Transverse colon (tissue), 4 donors: ENCODE measurements at places on chromosomes 13 and 19. TPM values are rescaled to one million over a fixed set of nuclear protein-coding genes. Genes with fewer than 3 reads are reported as not detected.

DNA sequence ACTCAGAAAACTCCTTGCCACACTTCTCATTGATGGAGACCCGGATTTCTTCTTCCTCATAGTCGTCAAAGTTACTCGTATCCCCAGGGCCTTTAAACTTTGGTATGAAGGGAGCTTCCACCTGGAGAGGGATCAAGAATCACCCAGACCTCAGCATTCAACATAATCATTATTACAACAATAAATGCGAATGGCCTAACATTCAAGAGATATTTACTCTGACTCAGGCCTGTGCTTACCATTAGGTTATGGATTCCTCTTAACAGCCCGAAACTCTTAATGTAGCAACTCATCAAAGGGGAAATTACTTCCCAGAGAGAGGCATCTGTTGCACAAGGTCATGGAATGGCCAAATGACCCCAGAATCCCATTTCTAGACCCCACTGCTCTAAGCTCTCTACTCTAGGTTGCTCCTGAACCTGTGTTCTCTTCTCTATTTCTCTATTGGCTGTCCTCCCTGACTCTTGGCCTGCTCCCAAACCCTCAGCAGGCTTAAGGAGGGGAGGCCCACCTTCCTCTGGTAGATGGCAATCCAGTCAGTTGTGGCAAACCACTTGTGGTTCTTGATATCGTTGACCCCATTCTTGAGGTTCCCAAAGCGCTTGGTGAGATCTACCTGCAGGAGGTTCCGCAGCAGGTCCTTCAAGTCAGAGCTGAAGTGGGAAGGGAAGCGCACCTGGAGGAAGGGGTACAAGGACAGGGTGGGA lies 2.7 kb upstream of the SAMD1 start:
- no peak overlapping the region for H3K4me3 ChIP-seq
- no peak for DNase-seq
- peaks cover 20% of the 10 kb centered on the region for H3K4me1 ChIP-seq

- no peaks in the 10 kb centered on the region for H3K27me3 ChIP-seq
- H3K27ac ChIP-seq = no peak overlapping the region
- H3K4me1 ChIP-seq = no peaks in the 10 kb centered on the region
- no peaks in the 10 kb centered on the region for H3K36me3 ChIP-seq
Observed at GRCh38 chr13:109897988-109898624, 111.7 kb upstream of the IRS2 start.

GRCh38 chr13:51815848-51816247 lies 11.9 kb upstream of the DHRS12 start:
- no peaks in the 10 kb centered on the region for H3K27me3 ChIP-seq
- no peak overlapping the region for H3K27ac ChIP-seq
- H3K36me3 ChIP-seq = no peaks in the 10 kb centered on the region

- no peaks in the 10 kb centered on the region for H3K4me1 ChIP-seq
- H3K36me3 ChIP-seq = no peaks in the 10 kb centered on the region
- H3K27me3 ChIP-seq = no peaks in the 10 kb centered on the region
- DNase-seq = no peak
- no peak overlapping the region for H3K4me3 ChIP-seq
- H3K27ac ChIP-seq = no peak overlapping the region
Observed at GRCh38 chr19:31629579-31630363, 280.5 kb upstream of the TSHZ3 start.

DNA sequence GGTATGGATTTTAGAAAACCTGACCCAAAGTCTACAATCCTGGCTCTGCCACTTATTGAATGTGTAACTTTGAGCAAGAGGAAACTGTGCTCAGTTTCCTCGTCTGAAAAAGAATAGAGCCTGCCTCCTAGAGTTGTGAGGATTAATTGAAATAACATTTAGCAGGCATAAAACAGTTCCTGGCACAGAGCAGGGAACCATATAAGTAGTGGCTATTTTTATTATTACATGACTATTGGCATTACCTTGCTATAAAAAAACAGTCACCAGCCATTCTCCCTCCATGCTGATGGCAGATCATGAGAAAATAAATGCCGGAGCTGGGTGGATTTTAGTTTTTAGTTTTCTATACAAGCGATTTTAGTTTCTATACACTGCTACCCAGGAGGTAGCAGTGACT lies 5.8 kb downstream of the DOCK9 start:
- H3K36me3 ChIP-seq = no peaks in the 10 kb centered on the region
- H3K4me1 ChIP-seq = peaks cover 36% of the 10 kb centered on the region
- no peak overlapping the region for H3K4me3 ChIP-seq
- H3K27me3 ChIP-seq = no peaks in the 10 kb centered on the region

KLK2 gene
- 3.8 TPM for total RNA-seq

SIGLEC5 gene
- 1.1 TPM for total RNA-seq

- H3K27ac ChIP-seq = peak overlapping the region; percentile 97
- no peaks in the 10 kb centered on the region for H3K27me3 ChIP-seq
- H3K36me3 ChIP-seq = no peaks in the 10 kb centered on the region
- peak overlapping the region; percentile 75 for H3K4me3 ChIP-seq
- no peak for DNase-seq
Observed at GRCh38 chr13:110559986-110560385, 1.5 kb downstream of the RAB20 start.

DNA sequence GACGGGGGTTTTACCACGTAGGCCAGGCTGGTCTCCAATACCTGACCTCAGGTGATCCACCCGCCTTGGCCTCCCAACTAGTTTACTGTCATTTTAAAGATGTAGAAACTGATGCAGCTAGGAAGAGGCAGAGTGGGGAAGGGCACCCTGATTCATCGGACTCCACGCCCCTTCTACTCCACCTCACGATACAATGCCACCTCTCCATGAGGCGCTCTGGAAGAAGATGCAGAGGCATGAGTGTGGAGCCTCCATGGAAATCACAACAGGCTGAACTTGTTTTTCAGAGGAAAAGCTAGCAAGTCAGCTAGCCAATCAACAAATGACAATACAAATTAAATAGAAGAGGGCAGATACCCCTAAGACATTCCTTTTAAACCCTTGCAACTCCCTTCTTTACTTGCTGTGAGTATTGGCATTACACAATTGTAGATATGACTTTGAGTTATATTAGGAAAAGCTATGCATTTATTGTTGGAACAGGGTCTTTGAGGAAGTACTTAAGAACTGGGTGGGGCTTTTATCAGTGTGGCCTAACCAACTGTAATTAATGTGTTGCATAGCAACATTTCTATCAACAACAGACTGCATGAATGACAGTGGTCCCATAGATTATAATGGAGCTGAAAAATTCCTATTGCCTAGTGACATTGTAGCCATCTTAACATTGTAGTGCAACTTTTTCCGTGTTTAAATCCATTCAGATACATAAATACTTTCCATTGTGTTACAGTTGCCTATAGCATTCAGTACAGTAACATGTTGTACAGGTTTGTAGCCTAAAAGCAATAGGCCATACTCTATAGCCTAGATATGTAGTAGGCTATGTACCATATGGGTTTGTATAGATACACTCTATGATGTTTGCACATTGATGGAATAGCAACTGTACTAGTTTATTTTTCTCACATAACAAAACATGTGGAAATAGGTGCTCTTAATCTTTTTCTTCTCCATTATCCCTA lies 17.6 kb downstream of the WDFY2 start:
- no peak overlapping the region for H3K27ac ChIP-seq
- no peak overlapping the region for H3K4me3 ChIP-seq
- no peaks in the 10 kb centered on the region for H3K36me3 ChIP-seq
- H3K27me3 ChIP-seq = no peaks in the 10 kb centered on the region
- DNase-seq = no peak
- H3K4me1 ChIP-seq = no peaks in the 10 kb centered on the region

CEACAM1 gene
- total RNA-seq = 835 TPM

GRCh38 chr13:36530050-36530789 lies 97.9 kb downstream of the CCNA1 start:
- H3K4me1 ChIP-seq = no peaks in the 10 kb centered on the region
- DNase-seq = no peak
- no peak overlapping the region for H3K4me3 ChIP-seq
- no peaks in the 10 kb centered on the region for H3K36me3 ChIP-seq

- no peaks in the 10 kb centered on the region for H3K4me1 ChIP-seq
- peaks cover 6% of the 10 kb centered on the region for H3K36me3 ChIP-seq
- no peak for DNase-seq
- H3K27ac ChIP-seq = no peak overlapping the region
- H3K4me3 ChIP-seq = no peak overlapping the region
Observed at GRCh38 chr13:100534147-100534843, 54.3 kb downstream of the GGACT start.

GRCh38 chr19:19460258-19460731 lies 54.8 kb downstream of the GATAD2A start:
- H3K27me3 ChIP-seq = no peaks in the 10 kb centered on the region
- H3K4me1 ChIP-seq = peaks cover 64% of the 10 kb centered on the region
- no peak for DNase-seq
- H3K27ac ChIP-seq = peak overlapping the region; percentile 74

AMH gene
- 1.1 TPM for total RNA-seq

DNA sequence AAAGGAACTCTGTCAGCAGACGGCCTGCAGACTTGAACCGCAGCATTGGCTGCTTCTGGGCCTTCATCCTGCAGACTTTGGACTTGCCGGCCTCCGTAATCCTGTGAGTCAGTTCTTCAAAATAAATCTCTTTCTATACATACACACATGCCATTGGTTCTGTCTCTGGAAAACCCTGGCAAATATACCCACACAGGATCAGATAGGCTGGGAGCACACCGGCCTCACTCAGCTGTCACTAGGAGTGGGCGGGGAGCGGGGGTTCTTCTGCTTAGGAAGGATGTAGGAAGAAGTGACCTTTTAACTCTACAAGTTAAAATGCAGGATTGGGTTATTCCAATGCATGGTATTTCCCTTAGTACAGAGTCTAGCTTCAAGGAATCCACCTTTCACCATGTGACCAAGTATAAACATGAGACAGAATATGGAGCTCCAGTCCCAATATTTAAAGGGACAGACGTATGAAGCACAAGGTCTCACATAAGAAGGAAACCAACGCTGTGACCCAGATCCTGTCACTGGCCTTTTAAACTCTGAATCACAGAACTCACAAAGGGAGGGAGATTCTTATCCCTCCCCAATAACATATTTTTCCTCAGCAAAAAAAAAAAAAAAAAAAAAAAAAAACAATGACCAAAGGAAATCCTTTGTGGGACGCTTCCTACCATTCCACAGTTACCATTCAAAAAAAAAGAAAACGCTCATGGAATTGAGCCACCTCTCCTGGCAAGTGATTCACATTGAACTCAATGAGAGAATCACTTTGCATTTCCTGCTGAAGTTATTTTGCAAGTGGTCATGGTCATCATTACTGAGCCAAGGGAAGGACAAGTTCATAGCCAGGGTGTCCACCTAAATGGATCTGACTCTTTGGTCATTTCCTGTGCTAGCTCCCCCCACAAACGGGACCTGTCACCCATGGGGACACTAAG lies 352.9 kb downstream of the FOXO1 start:
- H3K36me3 ChIP-seq = no peaks in the 10 kb centered on the region
- no peaks in the 10 kb centered on the region for H3K4me1 ChIP-seq
- H3K27ac ChIP-seq = no peak overlapping the region
- no peaks in the 10 kb centered on the region for H3K27me3 ChIP-seq
- no peak for DNase-seq

ZNF284 gene
- 3.2 TPM for total RNA-seq

DNA sequence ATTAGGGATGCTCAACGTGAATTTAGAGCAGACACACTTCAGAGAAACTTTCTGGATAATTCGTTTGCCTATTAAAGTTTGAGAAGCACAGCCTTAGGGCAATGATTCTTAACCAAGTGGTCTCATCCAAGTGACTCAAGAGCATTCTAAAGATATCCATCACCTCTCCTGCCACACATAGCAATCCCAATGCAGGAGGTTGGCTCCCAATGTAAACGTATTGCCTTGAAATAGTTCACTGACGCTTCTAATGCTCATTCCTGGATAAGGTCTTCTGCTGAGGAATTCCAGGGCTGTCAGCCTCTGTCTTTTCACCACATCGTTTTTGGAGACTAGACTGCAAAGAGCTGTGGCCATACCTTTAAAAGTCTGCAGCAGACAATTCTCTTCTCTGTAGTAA lies 279.8 kb upstream of the DACH1 start:
- no peaks in the 10 kb centered on the region for H3K36me3 ChIP-seq
- no peak for DNase-seq
- no peak overlapping the region for H3K27ac ChIP-seq
- H3K4me3 ChIP-seq = no peak overlapping the region
- no peaks in the 10 kb centered on the region for H3K4me1 ChIP-seq

DNA sequence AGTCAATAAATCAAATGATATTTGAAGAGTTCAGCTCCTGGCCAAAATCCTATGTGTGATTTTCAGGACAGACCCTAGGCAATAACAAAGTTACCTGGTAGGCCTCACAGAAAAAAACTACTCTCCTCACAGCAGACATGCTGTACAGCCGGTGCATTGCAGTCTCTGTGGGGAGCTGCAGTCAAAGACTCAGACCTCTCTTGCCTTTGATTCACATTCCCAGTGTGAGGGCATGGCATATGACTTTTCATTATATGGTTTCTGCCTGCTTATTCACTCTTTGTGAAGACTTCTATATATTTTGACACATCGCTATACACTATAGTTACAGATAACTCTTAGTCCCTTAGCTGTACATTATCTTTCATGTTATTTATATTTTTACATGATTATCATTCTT lies 2684.3 kb upstream of the PCDH20 start:
- H3K36me3 ChIP-seq = no peaks in the 10 kb centered on the region
- no peak for DNase-seq
- no peak overlapping the region for H3K4me3 ChIP-seq
- no peaks in the 10 kb centered on the region for H3K27me3 ChIP-seq
- H3K27ac ChIP-seq = no peak overlapping the region
- H3K4me1 ChIP-seq = no peaks in the 10 kb centered on the region

KIR3DL2 gene
- not detected for total RNA-seq
